ENCODE measurements at places on chromosomes 5 and 9. TPM values are rescaled to one million over a fixed set of nuclear protein-coding genes. Genes with fewer than 3 reads are reported as not detected.

DNA sequence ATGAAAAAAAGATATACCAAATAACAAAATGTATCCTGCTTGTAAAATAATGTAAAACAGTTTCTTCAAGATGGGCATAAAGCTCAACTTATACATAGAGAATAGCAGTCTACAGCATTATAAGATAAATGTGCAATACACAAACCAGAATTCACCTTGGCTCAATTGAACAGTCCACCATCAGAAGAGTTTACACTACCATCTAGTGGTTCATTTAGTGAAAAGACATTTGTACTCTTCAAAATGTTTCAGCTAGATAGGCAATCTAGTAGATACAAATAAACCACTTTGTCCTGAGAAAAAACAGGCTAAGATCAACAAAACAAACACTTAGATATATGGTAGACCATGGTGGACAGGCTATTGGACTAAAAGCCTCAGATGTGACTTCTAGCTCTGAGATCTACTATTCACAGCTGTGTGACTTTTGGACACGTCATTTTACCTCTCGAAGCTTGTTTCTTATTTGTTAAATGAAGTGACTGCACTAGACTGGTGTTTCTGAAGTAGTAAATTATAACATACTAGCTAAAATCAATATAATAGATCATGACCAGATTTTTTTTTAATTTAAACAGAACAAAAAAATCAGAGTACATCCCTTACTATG lies 22.1 kb upstream of the TPD52L3 start:
- DNase-seq: peak; percentile 29

GRCh38 chr5:83568186-83568585 lies 96.6 kb downstream of the VCAN start:
- no peak for DNase-seq

DNA sequence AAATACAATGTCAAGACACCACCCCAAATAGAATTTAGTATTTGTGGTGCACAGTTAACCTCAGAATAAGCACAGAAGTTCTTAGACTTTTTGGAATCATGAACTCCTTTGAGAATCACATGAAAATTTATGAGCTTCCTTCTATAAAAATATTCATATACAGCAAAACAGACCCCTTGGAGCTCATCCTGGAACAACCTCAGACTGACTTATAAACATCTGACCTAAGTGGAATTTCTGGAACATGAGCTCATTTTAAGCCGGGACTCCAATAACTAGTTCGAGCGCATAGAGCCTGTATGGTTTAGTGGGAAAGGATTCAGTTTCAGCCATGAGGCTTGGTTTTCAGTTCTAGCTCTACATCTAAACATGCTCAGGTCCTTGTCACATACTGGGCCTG lies 192.3 kb downstream of the DEPDC1B start:
- DNase-seq: no peak

Gene PCDHB9
- total RNA-seq: 0.15 TPM

Gene DRD1
- not detected for total RNA-seq

DNA sequence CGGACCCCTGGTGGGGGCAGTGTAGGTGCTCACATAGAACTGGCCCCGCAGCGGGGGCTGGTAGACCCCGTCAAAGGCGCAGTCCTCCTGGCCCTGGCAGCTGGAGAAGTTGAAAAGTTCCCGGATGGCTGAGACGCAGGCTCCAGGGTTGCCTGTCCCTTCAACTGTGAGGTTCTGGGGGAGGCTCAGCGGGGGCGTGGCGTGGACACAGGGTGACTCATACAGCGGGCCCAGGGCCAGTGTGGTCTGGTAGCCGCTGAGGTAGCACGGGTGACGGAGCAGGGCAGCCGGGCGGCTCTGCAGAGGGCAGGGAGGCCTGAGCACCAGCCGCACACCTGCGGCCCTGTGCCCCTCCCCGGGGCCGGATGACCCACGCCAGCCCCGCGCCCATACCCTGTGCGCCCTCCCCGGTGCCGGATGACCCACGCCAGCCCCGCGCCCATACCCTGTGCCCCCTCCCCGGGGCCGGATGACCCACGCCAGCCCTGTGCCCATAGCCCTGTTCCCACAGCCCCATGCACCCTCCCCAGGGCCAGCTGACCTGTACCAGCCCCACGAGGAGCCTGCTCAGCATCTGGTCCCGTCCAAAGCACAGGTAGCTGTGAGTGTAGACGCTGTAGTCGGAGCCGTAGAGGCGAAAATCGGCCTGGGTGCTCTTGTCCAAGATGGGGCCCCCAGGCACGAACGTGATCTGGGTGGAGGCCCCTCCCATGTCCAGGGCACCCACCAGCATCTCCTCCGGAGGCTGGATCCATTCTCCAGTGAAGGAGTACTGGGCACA lies 5.0 kb downstream of the ENTPD8 start:
- no peak for DNase-seq
